ENCODE measurements at places on chromosomes 4 and X.
A peak's percentile ranks its signal among the peaks of the same experiment; 100 is the strongest.

GRCh38 chr4:145785391-145786008, 105.6 kb downstream of the C4orf51 start:
- DNase-seq, result peak; percentile 19

DNA sequence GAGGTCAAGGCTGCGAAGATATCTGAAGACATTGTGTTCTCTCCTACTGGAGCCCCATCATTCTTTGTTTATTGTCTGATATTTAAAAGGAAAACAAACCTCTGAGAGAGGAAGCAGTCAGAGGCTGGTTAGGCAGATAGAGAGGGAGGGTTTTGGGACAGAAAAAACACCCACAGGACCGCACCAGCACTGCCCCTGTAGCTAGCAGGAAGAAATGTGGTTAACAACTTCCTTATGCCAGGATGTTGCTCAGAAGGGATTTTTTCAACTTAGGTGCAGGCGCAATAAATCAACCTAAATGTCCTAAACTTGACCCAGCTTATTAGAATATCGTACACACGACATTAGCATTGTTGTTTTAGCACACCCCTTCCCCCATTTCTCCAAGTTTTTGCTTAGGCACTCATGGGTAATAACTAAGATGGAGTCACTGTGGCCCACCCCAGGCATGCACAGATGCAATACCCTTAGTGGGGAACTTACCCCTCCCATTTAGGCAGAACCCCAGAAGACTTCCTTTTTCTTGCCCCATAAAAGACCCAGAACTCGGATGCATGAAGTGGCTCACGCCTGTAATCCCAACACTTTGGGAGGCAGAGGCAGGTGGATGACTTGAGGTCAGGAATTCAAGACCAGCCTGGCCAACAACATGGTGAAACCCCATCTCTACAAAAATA, 2.8 kb upstream of the ZNF718 start:
- no peak for DNase-seq

GRCh38 chrX:69535661-69536060, 31.5 kb downstream of the NALF2 start:
- no peak for DNase-seq

DNA sequence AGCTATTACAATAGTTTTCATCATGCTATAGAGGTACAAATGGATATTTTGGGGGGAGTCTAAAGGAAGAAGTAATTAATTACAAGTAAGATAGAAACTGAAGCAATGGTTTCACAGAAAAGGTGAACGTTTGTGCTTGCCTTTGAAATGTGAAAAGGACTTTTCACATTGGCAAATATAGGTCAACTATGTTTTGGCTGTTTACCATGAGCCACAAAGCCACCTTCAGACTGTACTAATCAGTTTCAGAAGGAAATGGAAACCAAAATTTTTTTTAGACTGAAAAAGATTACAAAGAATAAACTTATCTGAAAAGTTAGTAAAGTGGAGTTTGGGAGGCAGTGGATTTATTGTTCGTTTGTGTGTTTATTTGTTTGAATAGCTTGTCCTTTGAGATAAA, 32.1 kb downstream of the SYTL5 start:
- no peak for DNase-seq

GRCh38 chr4:41339812-41340809, 83.4 kb downstream of the UCHL1 start:
- peak; percentile 85 for DNase-seq

DNA sequence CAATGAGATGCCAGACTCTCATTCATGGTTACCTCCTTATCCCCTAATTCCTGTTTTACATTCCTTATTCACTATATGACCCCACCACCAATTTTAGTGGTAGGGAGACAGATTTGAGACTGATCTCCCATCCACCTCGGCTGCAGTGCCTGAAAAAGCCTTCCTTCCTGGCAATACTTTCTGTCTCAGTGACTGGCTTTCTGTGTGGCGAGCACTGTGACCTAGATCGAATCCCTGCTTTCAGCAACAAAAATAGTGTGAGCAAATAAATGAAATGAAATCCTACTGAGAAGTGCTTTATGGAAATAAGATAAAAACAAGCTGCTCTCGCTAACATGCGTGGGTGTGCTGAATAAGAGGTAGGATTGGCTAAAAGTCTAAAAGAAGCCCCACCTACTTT, 165.3 kb downstream of the GPM6A start:
- DNase-seq, result no peak

DNA sequence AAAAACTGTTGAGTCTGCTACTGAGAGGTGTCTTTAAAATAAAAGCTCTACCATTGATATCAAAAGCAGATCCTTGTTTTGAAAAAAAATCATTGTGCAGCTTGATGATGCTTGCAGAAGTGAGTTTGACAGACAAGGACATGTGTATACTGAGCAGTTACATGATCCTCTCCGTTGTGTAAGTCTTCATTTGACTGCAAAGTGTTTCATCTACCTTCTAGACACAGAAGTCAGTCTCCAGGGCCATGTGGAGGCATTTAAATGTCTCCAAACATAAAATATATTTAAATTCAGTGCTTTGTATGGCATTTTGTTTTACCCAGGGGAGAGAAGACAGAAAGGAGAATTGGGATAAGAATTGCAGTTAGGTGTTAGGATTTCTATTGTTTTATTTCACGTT, 107.8 kb upstream of the MYOZ2 start:
- DNase-seq, result no peak

GRCh38 chrX:48698306-48698705, 1.8 kb downstream of the SUV39H1 start:
- no peak for DNase-seq

- no peak for DNase-seq
These were observed 9.8 kb downstream of the SMIM9 start for GRCh38 chrX:154824638-154825037.

GRCh38 chrX:86137071-86137470, 11.2 kb upstream of the DACH2 start:
- no peak for DNase-seq

DNA sequence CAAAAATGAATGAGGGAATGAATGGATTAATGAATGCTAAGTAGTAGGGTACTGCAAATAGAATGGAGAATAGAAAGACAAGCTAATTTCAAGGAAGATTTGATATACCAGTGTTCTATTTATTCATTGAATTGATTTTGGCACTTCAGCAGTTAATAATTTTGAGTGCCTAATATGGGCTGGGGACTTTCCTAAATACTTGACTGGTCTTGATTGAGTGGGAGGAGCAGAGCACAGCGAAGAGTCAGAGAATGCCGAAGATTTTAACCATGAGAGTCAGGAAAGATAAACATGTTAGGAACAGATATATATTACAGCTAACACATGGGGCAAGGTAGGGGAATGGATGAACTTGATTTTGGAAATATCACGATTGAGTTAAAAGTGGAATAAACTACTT, 10.6 kb downstream of the IL15 start:
- no peak for DNase-seq

DNA sequence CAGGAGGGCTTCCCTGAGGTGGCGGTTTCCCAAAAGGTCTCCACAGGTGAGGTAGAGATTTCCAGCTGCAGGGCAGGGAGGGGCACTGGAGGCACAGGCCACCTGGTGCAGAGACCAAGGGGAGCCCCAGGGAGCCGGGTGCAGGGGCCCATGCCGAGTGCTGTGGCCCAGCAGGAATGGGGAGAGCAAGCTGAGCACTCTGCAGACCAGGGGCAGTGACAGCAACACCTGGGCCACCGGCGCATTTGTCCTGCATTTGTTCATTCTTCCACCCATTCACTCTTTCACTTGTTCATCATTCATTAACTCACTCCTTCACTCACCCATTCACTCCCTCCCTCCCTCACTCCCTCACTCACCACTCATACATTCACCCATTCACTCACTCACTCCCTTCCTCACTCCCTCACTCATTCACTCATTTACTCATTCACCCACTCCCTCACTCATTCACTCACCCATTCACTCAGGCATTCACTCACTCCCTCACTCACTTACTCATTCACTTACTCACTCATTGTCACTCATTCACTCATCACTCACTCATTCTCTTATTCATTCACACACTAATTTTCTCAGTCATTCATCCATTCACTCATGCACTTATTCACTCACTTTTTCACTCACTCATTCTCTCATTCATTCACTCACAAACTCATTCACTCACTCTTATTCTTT, 16.3 kb downstream of the CPZ start:
- no peak for DNase-seq

GRCh38 chr4:86816501-86817273, 32.5 kb downstream of the SLC10A6 start:
- DNase-seq, result no peak

DNA sequence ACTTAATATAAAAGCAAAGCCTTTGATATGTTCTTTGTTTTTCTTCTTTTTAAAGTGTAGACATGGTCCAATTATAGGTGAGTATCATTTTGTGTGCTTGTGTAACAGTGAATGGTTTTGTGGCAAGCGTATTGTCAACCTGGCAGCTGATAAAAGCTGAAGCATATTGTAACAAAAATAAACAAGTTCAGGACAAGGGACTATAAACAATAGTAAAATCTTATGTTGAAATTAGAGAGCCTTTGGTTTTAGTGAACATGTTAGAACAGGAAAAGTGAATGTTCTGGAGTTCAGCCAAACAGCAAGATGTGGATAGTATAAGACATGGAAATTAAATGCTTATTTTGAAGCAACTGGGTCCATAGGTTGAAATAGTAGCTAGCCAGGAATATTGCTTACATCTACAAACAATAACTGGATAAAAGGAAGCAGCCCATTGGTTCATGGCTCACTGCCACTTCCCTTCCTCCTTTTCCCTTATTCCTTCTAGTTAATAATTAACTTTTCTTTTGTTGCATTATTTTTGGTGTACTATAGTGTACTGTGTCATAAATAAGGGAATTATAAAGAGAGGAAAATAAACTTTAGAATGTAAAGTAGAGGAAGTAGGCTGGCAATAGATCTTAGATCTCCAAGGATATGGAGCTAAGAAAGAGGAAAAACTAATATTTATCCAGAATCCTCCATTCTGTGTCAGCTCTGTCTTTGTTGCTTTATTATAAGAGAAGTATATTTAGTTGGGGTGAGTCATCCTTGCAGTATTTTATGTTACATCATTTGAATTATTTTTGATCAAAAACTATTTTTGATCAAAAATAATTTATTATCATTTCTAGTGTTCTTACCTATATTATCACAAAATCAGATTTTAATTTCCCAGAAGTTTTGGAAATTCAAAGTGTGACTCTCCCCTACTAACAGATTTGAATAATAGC, 65.6 kb downstream of the MRPL1 start:
- no peak for DNase-seq

DNA sequence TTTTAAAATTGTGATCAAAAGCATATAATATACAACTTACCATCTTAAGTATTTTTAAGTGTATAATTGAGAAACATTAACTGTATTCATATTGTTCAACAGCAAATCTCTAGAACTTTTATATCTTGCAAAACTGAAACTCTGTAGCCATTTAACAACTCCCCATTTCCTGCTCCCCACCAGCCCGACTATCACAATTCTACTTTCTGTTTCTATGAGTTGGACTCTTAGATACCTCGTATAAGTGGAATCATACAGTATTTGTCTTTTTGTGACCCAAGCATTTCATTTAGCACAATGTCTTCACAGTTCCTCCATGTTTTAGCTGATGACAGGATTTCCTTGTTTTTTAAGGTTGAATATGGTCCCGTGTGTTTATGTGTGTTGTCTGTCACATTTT, 106.0 kb downstream of the LRBA start:
- no peak for DNase-seq

DNA sequence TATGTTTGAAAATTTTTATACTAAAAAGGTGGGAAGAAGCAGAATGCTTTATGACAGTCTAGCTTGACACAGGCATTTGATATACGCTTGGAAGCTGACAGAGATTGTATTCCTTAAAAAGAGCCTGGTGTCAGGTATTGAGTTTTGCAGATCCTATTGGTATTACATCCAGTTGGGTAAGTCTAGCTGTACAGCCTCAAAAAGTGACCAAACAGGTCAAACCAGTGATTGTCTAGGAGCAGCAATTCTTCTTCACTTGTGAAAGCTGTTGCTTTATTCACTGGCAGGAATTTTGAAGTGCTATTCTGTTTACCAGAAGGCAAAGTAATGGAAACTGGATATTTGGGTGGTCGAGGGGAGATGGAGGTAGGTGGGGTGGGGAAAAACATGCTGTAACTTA, 77.5 kb downstream of the UCHL1 start:
- DNase-seq, result no peak

- DNase-seq, result no peak
These were observed 92.2 kb upstream of the GATB start for GRCh38 chr4:151853034-151853433.

GRCh38 chrX:20595928-20596575, 329.3 kb upstream of the RPS6KA3 start:
- DNase-seq, result no peak

GRCh38 chr4:7787681-7788141, 151.9 kb downstream of the AFAP1 start:
- no peak for DNase-seq

DNA sequence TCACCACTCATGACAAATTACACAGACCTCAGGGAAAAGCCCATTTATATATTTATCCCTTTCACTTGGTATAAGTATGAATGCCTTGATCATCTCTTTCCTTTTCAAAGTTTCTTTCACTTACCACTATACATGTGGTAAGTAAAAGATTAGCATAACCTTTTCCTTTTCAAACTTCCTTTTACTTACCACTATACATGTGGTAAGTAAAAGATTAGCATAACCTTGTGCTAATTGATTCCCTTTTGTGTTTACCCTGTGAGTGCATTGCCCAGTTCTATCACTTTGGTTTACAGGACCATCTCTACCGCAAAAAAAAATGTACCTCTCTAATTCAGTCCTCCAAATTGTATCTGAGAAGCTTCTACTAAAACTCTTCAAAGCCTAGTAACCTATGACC, 32.7 kb upstream of the TCEANC start:
- DNase-seq, result no peak

- DNase-seq, result no peak
These were observed 1424.9 kb upstream of the PCDH7 start for GRCh38 chr4:29295280-29295679.

DNA sequence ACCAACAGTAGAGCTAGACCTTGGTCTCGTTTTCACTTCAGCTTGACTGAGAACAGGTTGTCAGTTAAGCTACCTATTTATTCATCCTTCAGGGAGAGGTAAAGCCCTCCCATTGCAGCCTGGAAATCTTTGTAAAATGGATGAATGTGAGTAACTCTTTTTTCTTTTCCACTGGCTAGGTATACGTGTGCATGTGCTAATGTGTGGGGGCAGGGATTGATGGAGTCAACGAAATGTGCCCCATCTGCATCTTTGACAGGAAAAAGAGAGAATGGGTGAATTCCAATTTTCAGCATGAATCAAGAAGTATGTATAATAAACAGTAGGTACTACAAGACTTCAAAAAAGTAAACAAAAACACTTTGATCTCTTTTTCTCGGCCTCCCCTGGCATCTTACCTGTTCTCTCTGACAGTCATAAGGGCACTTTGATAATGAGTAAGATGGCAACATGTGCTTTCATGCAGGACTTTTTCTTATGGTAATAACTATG, at the start of gene IL21:
Gene IL21 (minus strand): TSS at position 51 of the 492 bp plus-strand sequence. CDS start 55 bp downstream, outside the sequence.
- no peak for DNase-seq
